Karpas-422 (cell line): ENCODE measurements at places on chromosomes 5 and 9. TPM values are rescaled to one million over a fixed set of nuclear protein-coding genes. Genes with fewer than 3 reads are reported as not detected.
A peak's percentile ranks its signal among the peaks of the same experiment; 100 is the strongest.

DNA sequence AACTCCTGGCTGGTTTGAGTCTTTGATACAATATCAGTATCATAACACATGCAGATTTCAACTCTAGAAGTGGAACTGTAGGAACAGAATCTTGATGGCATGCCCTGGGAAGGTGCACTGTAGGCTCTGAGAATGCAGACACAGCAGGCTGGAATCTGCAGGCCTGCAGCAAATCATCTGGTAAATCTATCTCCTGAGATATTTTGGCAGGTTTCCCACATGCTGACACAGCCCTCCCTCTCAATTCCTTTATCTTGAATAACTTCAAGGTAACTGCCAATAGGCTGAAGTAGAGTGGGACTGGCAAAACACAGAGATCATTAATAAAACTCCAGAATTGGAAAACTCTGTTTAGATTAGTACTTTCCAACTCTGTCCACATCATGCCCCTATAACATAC lies 177.8 kb upstream of the PCSK5 start:
- DNase-seq, result no peak

DNA sequence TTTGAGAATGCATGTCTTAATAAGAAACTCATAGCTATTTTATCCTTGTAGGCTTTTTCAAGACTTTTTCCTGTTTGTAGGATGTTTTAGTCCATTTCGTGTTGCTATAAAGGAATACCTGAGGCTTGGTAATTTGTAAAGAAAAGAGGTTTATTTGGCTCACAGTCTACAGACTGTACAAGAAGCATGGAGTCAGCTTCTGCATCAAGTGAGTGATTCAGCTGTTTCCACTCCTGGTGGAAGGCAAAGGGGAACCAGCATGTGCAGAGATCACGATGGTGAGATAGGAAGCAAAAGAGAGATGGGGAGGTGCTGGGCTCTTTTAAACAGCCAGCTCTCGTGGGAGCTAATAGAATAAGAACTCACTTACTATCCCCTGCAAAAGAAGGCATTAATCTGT lies 177.3 kb downstream of the ALDH1A1 start:
- no peak for DNase-seq

DNA sequence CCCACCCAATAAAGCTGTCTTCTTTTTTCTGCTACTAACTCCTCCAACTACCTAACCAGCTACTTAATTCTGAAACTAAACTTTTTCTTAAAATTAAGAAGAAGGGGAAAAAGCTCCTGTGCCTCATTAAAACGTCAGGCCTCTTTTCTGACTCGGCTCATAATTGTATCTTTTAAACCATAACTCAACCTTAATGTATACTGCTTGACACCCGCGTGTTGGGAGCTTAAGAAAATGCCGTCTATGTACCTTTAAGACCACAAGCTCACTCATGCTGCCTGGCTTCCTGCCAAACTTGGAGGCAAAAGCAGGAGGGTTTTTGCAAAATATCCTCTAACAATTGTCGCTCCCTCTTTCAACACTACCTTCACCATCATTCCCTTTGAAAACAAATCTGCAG lies 5.0 kb downstream of the EBF1 start:
- peak; percentile 98 for DNase-seq

GRCh38 chr5:142981886-142982820 lies 212.0 kb downstream of the ARHGAP26 start:
- no peak for DNase-seq

DNA sequence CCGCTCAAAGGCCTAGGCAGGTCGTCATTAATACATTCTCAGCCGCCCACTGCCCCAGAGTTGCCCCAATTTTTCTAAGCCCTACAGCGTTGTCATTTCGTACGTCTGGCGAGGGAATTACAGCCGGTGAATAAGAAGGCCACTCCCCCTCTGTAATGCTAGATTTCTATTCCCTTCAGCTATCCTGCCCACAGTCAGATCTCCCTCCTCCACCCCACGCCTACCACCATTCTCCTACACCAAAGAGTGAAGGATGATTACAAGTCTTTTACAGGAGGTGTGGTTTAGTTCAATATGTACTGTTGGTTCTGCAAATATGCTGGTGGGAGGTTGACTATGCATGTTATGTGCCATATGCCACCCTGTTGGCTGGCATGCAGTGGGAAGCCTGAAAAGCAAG lies 83.7 kb upstream of the SMIM15 start:
- DNase-seq, result no peak

GRCh38 chr5:154543380-154543779 lies 65.4 kb upstream of the HAND1 start:
- DNase-seq, result no peak

Gene FOXD4L6
- total RNA-seq, result 0.30 and 1.5 TPM in 2 replicates

Gene ANGPTL2
- total RNA-seq, result not detected in 2 replicates

Gene IFNB1
- total RNA-seq, result 0.51 TPM in 1 of 2 replicates, not detected in the other

Gene MAMDC2
- not detected in 2 replicates for total RNA-seq
